ENCODE measurements at places on chromosomes 5 and 9.

GRCh38 chr9:130346431-130346830, 80.9 kb downstream of the HMCN2 start:
- DNase-seq = no peak

DNA sequence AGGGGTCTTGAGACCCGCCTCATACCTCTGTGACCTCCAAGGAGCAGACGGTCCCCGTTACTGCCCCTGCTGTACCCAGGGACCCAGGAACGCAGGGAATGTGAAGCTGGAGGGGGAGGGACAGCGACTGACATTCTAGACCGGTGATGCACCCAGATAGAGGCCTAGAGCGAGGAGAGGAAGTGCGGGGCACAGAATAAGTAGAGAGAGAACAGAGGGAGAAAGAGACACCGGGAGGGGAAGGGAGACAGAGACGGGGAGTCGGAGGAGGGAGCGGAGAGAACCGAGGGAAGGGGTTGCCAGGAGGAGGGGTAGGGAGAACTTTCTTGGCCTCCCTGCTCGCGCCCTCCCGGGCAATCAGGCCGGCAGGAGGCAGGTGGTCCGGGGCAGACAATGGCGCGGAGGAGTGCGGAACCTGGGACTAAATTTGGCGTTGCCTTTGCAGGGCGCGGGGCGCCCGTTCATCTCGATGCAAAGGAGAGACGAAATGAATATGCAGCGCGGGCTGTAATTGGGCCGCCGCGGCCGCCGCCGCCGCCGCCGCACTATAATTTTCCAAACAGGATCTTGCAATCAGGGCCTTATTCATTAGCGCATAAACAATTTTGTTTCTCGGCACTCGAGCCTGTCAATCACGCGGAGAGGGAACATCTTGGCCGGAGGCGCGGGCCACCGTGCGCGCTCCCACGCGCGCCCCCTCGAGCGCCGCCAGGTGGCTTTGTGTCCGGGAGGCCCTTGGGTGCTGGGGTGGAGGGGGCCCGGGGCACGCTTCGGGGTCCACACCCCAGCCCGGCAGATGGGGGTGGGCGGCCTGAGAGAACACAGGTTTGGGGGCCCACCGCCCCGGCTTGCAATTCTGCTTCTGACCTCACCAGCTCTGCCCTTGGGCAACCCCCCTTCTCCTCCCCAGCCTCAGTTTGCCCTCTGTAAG, 33.0 kb downstream of the NDUFA8 start:
- DNase-seq = peak; percentile 45

GRCh38 chr9:112349008-112349333, 15.6 kb upstream of the PTBP3 start:
- no peak for DNase-seq

DNA sequence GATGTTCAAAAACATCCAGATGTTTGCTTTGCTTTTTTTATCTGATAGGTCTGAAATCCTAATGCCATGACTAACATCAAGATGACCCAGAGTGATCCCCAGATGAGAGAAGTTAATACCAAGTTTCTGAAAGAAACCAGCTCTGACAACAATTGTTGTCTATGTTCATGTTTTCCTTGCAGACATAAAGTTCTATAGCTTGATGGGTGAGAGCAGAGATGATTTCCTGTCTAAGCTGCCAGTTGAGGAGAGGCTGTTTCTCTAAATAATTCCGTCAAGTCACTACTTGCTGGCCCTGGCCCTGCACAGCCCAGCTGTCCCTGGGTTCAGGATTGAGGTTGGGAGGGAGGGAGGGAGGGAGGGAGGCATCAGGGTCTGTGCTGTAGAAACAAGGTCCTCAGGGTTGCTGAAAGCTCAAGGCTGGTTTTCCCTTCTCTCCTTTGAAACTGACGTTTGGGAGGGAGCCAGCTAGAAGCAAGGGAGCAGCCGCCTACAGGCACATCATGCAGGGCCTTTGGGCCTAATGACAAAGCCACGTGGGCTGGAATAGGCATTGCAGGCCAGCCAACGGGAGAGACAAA, 3.9 kb downstream of the SPARC start:
- DNase-seq = no peak

- peak; percentile 17 for DNase-seq
Observed at GRCh38 chr9:75039009-75039408, 10.9 kb upstream of the CARNMT1 start.

DNA sequence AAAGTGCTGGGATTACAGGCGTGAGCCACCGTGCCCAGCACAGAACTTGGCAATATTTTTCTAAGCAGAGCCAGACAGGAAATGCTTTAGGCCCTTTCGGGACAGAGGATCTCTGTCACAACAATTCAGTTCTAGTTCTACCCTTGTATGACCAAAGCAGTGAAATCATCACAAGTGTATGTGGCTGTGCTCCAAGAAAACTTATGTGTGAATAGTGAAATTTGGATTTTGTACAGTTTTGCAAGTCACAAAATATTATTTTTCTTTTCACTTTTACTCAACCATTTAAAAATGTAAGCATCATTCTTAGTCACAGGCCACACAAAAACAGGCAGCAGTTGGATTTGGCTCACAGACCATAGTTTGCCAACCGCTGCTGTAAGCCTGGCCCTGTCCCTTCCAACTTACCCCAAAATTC, 20.4 kb upstream of the PRUNE2 start:
- DNase-seq = peak; percentile 85

Data from Daoy (cell line).